Stimulated activated CD4-positive, alpha-beta T cell treated with anti-CD3 and anti-CD28 coated beads, Interleukin-15, amount 100 ng/mL, for 24 hours (primary cell): ENCODE measurements at places on chromosomes 2 and 18.

DNA sequence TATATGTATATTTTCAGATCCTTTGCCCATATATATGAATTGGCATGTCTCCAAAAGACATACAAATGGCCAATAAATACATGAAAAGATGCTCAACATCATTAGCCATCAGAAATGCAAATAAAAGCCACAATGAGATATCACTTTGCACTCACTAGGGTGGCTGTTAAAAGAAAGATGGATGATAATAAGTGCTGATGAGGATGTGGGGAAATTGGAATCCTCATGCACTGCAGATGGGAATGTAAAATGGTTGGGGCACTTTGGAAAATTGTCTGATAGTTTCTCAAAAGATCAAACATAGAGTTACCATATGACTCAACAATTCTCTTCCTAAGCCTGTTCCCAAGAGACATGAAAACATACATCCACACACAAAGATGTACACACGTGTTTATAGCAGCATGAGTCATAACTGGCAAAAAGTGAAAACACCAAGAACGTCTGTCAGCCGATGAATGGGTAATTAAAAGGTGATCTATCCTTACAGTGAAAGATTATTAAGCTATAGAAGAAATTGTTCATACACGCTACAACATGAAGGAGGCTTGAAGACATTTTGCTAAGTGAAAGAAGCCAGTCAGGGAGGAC lies 19.7 kb downstream of the NGEF start:
- no peak for DNase-seq

- no peak for DNase-seq
Observed at GRCh38 chr2:31287654-31288053, 53.7 kb downstream of the EHD3 start.

DNA sequence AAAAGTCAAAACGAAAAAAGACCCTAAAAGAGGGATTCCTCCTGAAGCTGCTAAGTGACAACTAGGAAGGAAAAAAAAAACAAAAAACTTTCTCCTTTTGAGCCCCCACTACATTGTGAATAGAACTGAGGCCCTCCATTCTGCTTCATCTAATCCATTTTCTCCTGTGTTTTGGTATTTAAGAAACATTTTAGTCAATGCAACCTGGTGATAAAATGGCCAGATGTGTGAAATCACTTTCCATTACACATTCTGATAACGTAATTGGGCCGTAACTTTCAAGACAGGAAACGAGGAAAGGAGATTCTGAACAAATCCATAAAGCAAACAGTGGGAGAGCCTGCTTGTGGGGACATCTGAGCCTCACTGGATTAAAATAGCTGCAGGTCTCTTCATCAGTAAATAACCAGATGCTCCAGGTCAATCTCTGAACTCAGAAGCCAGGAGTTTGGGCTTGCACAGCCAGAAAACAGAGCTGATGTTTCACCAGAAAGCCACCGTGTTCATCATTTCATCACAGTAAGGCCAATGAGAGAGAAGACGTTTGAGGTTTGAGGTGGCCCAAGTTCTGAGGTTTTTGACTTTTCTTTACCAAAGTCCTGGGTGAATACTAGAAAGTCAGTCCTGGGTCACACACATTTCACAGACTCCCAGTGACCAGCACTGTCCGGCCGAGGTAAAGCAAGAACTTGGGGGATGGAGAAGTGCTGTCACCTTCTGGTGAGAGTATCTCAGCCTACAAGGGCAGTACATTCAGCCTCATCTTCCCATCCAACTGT lies 47.8 kb downstream of the TGFA start:
- DNase-seq, result no peak

DNA sequence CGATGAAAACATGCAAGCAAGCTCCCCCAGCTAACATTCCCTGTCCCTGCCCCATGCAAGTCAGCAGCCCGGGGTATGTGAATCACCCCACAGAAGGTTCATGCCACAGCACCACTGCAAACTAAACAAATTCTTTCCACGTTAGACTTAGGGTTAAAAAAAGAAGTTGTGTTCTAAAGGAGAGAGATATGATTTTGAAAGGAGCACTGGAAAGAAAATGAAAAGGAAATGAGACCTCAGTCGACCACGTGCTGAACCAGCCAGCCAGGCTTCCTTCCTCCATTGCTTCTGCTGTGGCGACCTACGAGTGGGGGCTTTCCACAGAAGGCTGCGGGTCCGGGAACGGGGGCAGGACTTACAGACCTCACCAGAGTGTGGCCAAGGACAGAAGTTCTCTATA lies 52.0 kb downstream of the ARL4C start:
- DNase-seq, result peak; percentile 64

GRCh38 chr18:8868276-8868675 lies 162.9 kb downstream of the MTCL1 start:
- no peak for DNase-seq

GRCh38 chr2:232894251-232894650 lies 24.2 kb downstream of the SNORC start:
- no peak for DNase-seq

DNA sequence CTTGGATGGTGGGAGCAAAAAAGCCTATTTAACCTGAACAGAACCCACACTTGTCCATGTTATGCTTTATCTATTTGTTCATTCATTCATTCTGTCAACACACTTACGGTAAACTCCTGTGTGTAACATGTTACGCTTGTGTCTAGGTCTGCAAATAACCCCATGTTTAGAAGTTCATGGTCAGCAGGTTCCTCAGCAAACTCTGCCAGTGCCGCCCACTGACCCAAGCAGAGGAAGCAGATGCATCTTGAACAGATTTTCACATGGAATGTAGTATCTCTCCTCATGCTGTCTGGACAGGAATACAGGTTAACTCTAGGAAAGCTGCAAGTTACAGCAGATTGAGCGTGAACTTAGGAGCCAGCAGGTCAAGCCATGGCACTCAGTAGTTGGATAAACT lies 213.7 kb upstream of the COPS8 start:
- DNase-seq, result no peak

DNA sequence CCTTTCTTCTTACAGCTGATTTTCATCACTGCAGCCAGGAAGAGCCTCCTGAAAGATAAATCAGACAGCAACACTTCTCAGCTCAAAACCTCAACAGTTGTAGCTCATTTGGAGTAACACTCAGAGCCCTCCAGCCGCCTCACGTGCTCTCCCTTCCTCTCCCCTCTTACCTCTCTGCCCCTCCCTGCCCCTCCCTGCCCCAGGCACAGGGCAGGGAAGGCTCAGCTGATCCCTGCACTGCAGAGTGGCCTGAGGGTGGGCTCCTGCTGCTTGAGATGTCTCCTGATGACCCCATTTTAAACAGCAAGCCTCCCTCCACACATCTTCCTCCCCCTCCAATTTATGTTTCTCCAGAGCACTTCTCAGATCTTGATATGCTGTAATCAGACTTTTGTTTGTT lies 54.4 kb downstream of the SH3YL1 start:
- no peak for DNase-seq

DNA sequence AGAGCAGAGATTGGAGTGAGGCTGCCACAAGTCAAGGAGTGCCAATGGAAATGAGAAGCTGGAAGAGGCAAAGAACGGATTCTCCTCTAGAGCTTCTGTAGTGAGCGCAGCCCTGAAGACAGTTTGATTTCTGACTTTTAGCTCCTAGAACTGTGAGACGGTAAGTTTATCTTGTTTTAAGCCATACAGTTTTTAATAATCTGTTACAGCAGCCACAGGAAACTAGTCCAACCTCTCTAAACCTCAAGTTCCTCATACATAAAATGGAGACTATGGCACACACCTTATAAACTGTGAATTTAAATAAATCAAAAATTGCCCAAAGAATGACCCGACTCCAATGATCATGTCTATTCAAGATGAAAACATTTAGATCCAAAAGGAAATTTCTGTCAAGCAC lies 596.5 kb downstream of the BCL11A start:
- no peak for DNase-seq

DNA sequence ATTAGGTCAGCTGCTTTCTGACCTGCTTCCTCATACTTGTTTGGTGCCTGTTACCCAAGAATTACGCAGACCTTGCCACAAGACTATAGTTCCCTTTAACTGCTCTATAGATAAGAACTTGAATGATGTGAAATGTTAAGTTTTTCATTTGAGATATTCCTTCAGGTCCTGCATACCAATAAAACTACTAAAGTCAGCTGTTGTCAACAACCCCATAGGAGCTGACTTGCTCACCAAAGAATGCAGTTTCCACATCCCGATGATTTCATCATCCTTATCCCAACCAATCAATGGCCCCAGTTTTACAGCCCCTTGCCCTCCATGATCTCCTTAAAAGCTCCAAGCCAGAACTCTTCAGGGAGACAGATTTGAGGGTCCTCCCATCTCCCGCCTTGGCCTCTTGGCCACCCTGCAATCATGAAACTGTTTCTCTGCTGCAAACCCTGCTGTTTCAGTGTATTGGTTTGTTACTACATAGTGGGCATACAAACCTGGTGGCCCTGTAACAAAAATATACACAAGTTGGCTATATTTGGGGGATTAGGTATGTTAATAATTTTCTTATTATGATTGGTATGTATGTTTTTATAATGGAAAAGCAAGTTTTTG lies 396.3 kb upstream of the CHST9 start:
- no peak for DNase-seq

DNA sequence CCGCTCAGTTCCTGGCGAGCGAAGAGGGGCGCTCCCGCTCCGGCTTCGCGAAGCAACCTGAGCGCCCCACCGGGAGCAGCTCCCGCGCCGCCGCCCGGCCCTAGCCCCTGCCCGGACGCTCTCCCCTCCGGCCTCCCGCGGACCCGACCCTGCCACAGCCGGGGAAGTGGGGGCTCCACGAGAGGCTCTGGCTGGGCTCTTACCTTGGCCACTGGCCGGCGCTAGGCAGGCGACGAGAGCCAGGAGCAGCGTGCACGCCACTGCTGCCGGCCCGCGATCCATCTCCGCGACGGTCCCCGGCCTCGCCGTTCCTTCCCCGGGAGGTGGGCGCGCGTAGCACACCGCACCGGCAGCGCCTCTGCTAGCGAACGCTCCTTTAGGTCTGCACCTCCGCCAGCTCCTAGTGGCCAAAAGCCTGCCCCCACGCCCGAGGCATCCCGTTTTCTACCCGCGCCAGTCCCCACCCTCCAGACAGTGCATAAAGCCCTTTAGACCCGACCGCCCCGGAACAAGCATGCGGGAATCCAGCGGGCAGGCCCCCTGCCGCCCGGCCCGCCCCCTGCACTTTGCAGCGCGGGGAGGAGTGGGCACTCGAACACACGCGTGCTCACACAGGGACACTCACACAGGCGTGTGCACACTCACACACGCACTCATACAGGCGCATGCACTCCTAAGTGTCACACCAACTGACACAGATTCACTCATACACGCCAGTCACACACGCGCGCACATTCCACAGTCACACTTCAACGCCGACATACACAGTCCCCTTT lies at the start of gene LRP2:
TSS of gene LRP2 (minus strand) at position 417 of the 776 bp plus-strand sequence. CDS start at position 282, 135 bp downstream.
- peak; percentile 44 for DNase-seq

GRCh38 chr18:73758446-73758845 lies 389.2 kb downstream of the FBXO15 start:
- DNase-seq, result no peak

- DNase-seq, result peak; percentile 56
Observed at GRCh38 chr18:63823516-63824219, 48.5 kb downstream of the SERPINB7 start.

DNA sequence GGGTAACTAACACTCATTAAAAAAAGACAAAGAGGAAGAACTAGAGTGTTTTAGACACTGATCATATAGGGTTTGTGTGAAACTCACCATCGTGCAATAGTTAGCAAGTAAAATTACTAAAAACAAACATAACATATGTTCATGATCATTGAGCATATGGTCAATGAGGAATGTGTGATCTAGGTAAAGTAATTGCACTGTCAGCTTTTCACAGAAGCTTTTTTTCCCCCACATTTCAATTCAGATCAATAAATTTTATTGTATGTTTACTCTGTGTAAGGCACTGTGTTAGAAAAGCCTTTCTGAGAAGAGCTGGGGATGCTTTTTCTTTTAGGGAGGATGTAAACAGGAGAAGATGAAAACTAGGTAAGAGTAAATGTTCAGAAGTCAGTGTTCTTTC lies 348.2 kb downstream of the LRP1B start:
- no peak for DNase-seq

GRCh38 chr18:77086656-77087392 lies 45.8 kb downstream of the MBP start:
- no peak for DNase-seq

DNA sequence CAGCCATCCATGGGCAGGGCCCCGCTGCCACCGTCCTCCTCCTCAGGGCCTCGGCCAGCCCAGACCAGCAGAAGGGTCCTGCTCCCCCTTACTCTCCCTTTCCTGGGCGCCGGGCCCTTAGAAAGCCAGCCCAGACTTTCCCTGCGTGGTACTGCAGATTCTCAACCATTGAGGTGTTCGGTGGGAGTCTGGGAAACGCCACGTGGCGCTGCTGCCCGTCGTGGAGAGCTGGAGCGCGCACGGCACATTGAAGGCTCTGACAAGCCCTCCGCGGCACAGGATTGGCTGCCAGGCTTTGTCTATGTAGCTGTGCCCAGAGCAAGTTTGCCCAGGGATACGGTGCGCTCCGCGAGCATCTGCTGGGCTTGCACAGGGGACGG lies 10.4 kb upstream of the KLHL30 start:
- no peak for DNase-seq

DNA sequence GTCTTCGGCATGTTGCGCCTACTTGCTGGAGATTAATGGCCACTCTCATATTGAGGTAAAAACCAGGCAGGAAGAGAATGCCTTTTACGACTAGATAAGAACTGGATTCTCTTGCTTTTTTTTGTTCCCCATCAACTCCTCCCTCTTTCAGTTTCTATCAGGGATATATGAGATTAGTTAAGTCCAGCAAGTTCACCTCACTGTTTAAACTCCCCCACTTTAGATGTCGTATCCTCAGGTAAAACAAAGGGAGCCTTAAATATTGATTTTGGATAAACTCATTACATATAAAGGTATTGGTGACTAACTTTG lies 98.4 kb downstream of the PLEKHM3 start:
- no peak for DNase-seq

DNA sequence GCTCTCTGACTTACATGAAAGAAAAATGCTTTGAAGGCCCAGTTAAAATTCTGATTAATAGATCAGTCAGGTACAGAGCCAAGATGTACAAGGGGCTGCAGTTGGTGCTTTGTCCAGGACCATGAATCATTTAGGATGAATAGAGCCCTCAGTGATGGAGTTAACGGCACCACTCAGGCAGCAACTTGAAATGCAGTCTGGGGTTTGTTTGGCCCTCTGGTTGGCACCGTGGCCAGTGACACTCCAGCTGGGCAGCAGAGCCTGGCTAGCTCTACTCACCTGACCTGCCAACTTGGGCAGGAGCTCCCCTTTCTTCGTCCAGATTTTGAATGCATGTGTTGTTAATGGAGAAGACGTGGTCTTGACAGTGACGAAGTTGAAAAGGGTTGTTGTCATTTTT lies 493.0 kb upstream of the ACVR2A start:
- no peak for DNase-seq

DNA sequence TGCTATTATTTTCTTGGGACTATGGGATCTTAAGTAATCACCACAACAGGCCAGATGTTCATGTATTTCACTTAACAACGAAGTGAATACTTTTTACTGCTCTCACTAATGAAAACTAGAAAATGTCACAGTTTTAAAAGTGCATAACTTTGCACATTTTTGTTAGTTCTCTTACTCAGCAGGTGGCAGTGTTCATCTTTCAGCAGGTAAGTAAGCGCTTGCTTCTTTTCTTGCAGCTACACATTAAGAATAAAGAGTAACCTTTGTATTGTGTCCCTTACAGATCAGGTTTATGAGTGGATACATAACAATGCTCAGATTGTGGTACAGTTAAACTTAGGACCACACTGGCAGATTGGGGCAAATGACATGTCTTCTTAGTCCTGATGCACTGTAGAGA lies 61.0 kb downstream of the DAW1 start:
- no peak for DNase-seq
